ENCODE measurements at places on chromosomes 1 and 21.

GRCh38 chr1:117584181-117584580, 21.7 kb upstream of the TENT5C start:
- H3K27me3 ChIP-seq: no peaks in the 10 kb centered on the region
- H3K27ac ChIP-seq: no peak overlapping the region
- H3K4me3 ChIP-seq: no peak overlapping the region
- H3K4me1 ChIP-seq: peaks cover 8% of the 10 kb centered on the region

DNA sequence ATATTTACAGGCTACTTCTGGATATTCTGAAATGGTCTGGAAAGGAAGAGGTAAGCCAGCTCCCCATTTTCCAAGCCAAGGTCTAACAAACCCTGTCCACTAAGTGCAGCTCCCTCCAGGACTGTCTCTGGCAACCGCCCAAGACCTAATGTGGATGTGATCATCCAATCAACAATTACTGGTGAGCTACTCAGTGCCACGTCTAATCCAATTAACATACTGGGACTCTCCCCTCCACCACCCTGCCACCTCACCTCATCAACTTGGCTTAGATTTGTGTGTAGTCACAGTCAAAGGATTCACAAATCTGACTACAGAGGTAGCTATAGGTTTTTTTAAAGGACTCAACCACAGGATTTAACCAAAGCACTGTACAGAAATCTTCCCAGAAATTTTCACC, 25.4 kb upstream of the S100A7 start:
- H3K27me3 ChIP-seq: peaks cover 10% of the 10 kb centered on the region
- no peaks in the 10 kb centered on the region for H3K36me3 ChIP-seq
- no peak for DNase-seq
- no peak overlapping the region for H3K27ac ChIP-seq
- no peak overlapping the region for H3K4me3 ChIP-seq
- H3K4me1 ChIP-seq: no peaks in the 10 kb centered on the region

DNA sequence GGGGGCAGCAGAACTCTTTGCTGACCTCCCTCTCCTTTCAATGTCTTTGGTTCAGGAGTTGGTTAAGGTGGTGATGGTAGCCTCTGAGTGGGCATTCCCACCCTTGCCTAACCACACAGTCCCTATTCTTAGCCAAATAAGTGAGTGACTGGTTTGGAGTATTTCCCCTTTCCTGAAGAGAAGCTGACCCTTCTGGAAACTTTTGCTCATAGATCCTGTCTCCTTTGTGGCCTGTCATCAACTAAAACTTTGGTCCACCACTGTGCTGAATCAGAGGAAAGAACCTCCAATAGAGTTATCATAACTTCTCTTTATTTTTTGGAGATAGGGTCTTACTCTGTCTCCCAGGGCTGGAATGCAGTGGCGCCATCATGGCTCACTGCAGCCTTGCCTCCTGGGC, 31.1 kb downstream of the C1orf21 start:
- H3K4me3 ChIP-seq: no peak overlapping the region
- no peaks in the 10 kb centered on the region for H3K27me3 ChIP-seq
- no peak overlapping the region for H3K27ac ChIP-seq

DNA sequence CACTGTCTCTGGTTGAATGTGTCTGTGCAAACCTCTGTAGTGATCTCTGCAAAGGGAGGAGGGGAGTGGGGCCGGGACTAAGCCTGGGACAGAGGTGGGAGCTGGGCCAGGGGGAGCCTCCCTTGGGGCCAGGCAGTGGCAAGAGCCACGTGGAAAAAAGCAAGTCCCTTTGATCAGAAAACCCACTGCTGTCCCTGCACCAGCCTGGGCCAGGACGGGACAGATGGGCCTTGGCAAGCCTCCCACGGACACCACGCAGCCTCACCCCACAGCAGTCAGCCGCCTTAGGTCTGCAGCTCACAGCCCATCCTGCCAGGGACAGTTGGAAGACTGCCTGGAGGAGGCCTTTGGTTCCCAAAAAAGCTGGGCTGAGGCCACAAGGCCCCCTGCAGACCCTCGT, 11.7 kb upstream of the TRAPPC10 start:
- no peak overlapping the region for H3K4me3 ChIP-seq
- DNase-seq: no peak
- H3K36me3 ChIP-seq: no peaks in the 10 kb centered on the region
- H3K4me1 ChIP-seq: no peaks in the 10 kb centered on the region

DNA sequence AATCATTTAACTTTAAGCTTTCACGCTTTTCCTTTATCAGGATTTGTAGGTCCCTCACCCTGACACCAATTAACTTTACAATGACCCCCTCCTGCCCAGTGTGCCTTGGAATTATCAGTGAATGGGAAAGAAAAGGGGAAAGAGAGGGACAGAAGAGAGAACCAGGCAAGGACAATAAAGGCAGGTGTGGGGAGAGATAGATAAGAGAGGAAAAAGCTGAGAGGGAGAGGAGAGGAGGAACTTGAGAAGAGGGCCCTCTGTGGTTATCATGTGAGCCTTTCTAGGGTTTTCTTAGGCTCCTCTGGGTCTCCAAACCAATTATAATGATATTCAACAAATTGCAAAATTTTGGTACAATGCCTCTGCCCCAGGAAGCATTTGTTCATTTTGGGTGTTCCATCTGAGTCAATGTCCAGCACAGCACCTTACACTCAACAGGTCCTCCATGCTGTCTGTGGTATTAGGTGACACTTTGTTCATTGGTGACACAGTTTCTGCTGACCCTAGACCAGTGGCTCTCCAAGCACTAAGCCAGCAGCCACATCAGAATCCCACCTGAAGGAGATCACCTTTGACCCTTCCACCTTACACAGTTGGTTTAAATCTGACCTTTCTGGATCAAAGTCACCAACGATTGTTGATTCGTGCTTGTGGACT, 14.2 kb downstream of the AKNAD1 start:
- 0 out of 3 replicates have a peak, but pooled peaks cover 4% of the 10 kb centered on the region for H3K27me3 ChIP-seq
- peak; percentile 29 for DNase-seq
- no peaks in the 10 kb centered on the region for H3K4me1 ChIP-seq
- no peak overlapping the region for H3K4me3 ChIP-seq

DNA sequence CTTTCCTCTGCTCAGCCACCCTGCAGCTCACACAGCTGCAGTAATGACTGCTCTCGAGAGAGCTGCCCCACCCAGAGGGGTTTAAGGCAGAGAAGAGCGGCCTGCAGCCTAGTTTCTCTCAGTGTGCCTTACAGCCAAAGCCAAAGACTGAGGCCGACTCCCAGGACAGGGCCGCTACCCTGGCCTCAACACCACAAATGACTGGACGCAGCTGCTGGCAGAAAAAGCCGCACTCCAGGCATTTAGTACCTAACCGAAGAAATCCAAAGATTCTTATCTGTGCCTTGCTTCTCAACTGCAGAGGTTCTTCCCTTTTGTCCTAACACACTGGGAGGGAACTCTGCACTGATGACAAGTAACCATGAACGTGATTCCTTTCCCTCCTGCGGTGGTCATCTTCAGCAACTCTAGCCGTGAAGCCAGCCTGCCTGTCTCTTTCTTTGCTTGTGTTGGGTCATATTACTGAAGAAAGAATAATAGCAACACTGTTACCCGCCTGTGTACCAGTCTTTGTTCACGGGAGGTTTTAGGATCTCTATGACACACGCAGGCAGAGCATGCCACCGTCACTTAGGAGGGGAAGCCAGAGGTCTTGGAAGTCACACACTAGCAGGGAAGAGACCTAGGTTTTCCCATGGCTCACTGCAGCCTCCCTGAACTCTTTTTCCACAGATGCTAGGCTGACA, 202.7 kb downstream of the RHOU start:
- H3K27ac ChIP-seq: no peak overlapping the region
- peaks cover 19% of the 10 kb centered on the region for H3K27me3 ChIP-seq
- no peak overlapping the region for H3K4me3 ChIP-seq
- H3K4me1 ChIP-seq: no peaks in the 10 kb centered on the region
- no peak for DNase-seq
- no peaks in the 10 kb centered on the region for H3K36me3 ChIP-seq

GRCh38 chr21:37620401-37620800, 253.8 kb downstream of the DYRK1A start:
- no peak overlapping the region for H3K4me3 ChIP-seq
- no peak for DNase-seq
- peaks cover 30% of the 10 kb centered on the region for H3K27me3 ChIP-seq
- no peak overlapping the region for H3K27ac ChIP-seq
- H3K36me3 ChIP-seq: no peaks in the 10 kb centered on the region

- H3K4me3 ChIP-seq: no peak overlapping the region
- DNase-seq: no peak
- no peaks in the 10 kb centered on the region for H3K4me1 ChIP-seq
- no peaks in the 10 kb centered on the region for H3K27me3 ChIP-seq
- no peak overlapping the region for H3K27ac ChIP-seq
- H3K36me3 ChIP-seq: no peaks in the 10 kb centered on the region
Measured at GRCh38 chr1:171292799-171293198, 21.2 kb upstream of the FMO4 start.

- no peak overlapping the region for H3K4me3 ChIP-seq
- H3K4me1 ChIP-seq: peaks cover 5% of the 10 kb centered on the region
- H3K36me3 ChIP-seq: no peaks in the 10 kb centered on the region
- no peak for DNase-seq
- no peak overlapping the region for H3K27ac ChIP-seq
Measured at GRCh38 chr1:39701049-39701439, 9.8 kb upstream of the HPCAL4 start.

DNA sequence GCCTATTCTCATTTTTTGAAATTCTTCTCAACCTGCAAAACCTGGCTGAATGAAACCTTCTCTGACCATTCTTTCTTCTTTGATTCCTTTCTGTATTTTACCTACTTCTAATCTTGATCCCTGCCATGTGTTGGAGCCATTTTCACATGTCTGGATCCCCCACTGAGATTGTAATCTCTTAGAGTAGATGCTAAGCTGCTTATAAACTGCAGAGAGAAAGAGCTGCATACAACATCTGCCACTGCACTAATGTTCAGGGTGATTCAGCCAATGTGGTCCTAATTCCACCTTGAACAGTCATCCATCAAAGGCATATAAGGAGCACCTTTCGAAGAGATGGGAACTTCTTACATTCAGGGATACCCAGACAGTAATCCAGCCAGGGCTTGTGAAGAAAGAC, 16.2 kb upstream of the DAB1 start:
- no peak for DNase-seq
- no peaks in the 10 kb centered on the region for H3K27me3 ChIP-seq
- no peak overlapping the region for H3K27ac ChIP-seq
- no peak overlapping the region for H3K4me3 ChIP-seq
- no peaks in the 10 kb centered on the region for H3K36me3 ChIP-seq
- H3K4me1 ChIP-seq: no peaks in the 10 kb centered on the region

- H3K36me3 ChIP-seq: peaks cover 91% of the 10 kb centered on the region
- H3K4me3 ChIP-seq: no peak overlapping the region
- no peaks in the 10 kb centered on the region for H3K4me1 ChIP-seq
- no peaks in the 10 kb centered on the region for H3K27me3 ChIP-seq
Measured at GRCh38 chr1:214645712-214646111, 42.7 kb downstream of the CENPF start.

DNA sequence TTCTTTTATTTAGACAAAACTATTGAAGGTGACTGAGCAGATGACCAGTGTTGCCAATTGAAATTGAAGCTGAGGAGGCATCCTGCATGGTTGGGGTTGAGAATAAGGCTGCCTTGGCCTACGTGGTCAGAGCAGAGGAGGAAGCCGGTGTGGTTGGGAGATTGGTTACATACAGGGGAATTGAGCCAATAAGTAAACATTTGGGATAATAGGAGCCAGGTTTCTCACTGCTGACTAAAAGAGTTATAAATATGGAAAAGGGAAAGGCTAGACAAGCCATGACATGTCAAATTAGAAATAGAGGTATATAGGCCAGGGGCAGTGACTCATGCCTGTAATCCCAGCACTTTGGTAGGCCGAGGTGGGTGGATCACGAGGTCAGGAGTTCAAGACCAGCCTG, 15.8 kb downstream of the SNX7 start:
- H3K4me3 ChIP-seq: no peak overlapping the region
- H3K27ac ChIP-seq: no peak overlapping the region
- DNase-seq: no peak
- no peaks in the 10 kb centered on the region for H3K27me3 ChIP-seq
- H3K4me1 ChIP-seq: no peaks in the 10 kb centered on the region
- H3K36me3 ChIP-seq: no peaks in the 10 kb centered on the region

DNA sequence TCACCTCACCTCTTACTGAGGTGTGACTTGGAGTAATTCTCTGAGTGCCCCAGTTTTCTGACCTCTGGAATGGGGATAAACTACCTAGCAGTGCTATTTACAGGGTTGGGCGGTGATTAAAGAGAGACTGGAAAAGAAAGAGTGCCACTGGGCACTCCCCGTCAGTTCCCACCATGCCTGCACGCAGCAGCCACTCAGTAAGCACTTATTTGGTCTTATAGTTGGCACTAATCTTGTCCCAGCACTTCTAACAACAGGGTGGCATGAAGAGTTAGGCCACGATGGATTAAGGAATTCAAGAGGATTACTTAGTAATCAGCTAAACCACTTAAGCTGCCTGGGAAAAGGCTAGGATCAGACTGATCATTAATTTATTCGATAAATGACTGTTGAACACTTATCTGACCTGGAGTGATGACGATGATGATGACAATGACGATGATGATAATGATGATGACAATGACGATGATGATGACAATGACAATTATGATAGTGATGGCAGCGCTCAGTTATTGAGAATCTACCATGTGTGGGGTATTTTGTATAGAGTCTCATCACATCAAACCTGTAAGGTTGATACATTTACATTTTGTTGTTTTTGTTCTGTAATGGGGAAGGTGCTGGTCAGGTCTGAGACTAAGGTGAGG, 5.4 kb downstream of the CITED4 start:
- DNase-seq: no peak
- no peak overlapping the region for H3K4me3 ChIP-seq
- H3K4me1 ChIP-seq: no peaks in the 10 kb centered on the region

- DNase-seq: no peak
- no peak overlapping the region for H3K27ac ChIP-seq
- no peaks in the 10 kb centered on the region for H3K36me3 ChIP-seq
- H3K27me3 ChIP-seq: peaks cover 72% of the 10 kb centered on the region
Measured at GRCh38 chr1:22628698-22629444, 7.6 kb upstream of the C1QA start.

- DNase-seq: no peak
- no peaks in the 10 kb centered on the region for H3K4me1 ChIP-seq
Measured at GRCh38 chr1:58528518-58528917, 18.0 kb downstream of the OMA1 start.

- peaks cover 52% of the 10 kb centered on the region for H3K27me3 ChIP-seq
- no peak overlapping the region for H3K4me3 ChIP-seq
- no peaks in the 10 kb centered on the region for H3K36me3 ChIP-seq
Measured at GRCh38 chr1:109474697-109475096, 8.4 kb downstream of the SYPL2 start.

DNA sequence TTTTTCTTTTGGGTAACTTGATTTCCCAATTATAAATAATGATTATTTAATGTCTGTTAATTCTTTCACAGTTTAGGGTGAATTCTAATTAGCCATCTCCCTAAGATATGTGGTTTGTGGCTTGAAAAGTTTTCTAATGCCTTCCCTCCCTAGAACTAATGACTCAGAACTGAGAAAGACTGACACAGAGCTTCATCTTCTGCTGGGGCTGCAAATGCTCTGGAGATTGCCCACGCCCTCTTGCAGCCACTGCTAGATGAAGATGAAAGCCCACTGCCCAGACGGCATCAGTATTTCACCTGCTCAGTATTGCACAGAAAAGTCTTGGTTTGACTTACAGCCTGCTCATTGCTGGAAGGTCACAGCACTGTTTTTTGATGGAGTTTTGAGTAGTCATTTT, 101.5 kb downstream of the ST6GALNAC3 start:
- H3K4me3 ChIP-seq: no peak overlapping the region
- DNase-seq: no peak
- H3K4me1 ChIP-seq: no peaks in the 10 kb centered on the region
- no peaks in the 10 kb centered on the region for H3K36me3 ChIP-seq
- no peaks in the 10 kb centered on the region for H3K27me3 ChIP-seq

- no peak overlapping the region for H3K27ac ChIP-seq
- H3K27me3 ChIP-seq: no peaks in the 10 kb centered on the region
- no peaks in the 10 kb centered on the region for H3K36me3 ChIP-seq
- DNase-seq: no peak
- no peak overlapping the region for H3K4me3 ChIP-seq
Measured at GRCh38 chr1:209150114-209150513, 433.4 kb upstream of the CAMK1G start.

Measured in K562 (cell line).